ENCODE measurements at places on chromosomes 5 and 9. TPM values are rescaled to one million over a fixed set of nuclear protein-coding genes. Genes with fewer than 3 reads are reported as not detected.

The F12 gene
- total RNA-seq: 0.23 TPM

- no peak for DNase-seq
- H3K36me3 ChIP-seq: no peaks in the 10 kb centered on the region
- H3K27ac ChIP-seq: no peak overlapping the region
- no peaks in the 10 kb centered on the region for H3K27me3 ChIP-seq
- no peak overlapping the region for H3K4me3 ChIP-seq
- H3K4me1 ChIP-seq: no peaks in the 10 kb centered on the region
Measured at GRCh38 chr5:35538198-35538931, 79.3 kb upstream of the SPEF2 start.

The PAPPA gene
- 16.6 TPM for total RNA-seq

GRCh38 chr9:117470902-117471301 is 56.0 kb upstream of the ASTN2 start:
- no peaks in the 10 kb centered on the region for H3K4me1 ChIP-seq
- H3K4me3 ChIP-seq: no peak overlapping the region
- H3K27me3 ChIP-seq: no peaks in the 10 kb centered on the region
- no peak for DNase-seq

DNA sequence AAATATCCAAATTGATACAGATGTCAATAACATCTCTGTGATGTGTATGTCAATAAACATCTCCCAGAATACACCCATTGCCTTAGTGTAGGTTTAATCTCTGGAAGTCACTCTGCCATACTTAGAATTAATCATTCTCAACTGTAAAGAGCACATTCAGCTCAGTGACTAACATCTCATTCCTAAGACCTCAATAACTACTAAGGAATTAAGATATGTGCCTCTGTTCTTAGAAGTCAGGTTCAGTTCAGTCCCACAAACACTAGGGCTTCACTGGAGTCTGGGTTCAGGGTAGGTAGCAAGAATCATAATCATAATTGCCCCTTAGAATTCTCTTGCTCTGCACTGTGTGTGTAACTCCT is 31.7 kb downstream of the UGCG start:
- H3K4me3 ChIP-seq: no peak overlapping the region
- H3K27me3 ChIP-seq: no peaks in the 10 kb centered on the region
- DNase-seq: no peak
- H3K36me3 ChIP-seq: peaks cover 9% of the 10 kb centered on the region
- no peak overlapping the region for H3K27ac ChIP-seq

All from aorta (tissue), 5 donors.